ENCODE measurements at places on chromosomes 7 and 10.

GRCh38 chr10:72260239-72260975 is 13.3 kb upstream of the DDIT4 start:
- no peak for DNase-seq

- DNase-seq, result no peak
Observed at GRCh38 chr7:108448584-108449505, 7.4 kb downstream of the NRCAM start.

DNA sequence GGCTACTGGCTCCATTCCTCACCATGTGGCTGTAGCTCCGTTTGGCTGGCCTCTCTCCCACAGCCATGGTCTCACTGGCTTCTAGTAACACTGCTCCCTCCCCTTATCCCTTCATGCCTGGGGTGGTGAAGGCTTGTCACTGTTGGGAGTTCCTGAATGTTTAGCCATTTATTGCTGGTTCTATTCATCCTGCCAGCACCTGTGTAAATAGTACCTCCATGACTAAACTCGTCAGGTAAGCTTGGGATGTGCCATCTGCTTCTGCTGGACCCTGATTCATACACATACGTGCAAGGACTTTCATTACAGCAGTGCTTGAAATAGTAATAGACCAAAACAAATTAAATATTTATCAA is 61.6 kb downstream of the CCDC71L start:
- no peak for DNase-seq

DNA sequence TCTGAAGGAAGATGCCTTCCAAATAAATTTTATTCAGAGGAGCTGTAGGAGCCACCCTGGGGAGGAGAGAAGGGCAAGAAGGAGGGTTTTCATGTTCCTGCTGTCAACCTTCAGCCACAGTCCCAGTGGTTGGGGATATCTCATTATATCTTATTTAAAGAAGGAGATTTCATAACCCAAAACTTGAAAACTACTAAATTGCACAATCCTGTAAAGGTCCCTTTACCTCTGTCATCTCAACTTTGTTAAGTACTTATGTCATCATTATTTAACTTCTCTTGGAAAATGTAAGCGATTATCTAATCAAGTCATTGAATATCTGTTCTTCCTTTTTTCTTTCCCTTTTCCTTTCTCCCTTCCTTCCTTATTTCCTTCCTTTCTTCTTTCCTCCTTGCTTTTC is 794.5 kb upstream of the IGFBP3 start:
- DNase-seq, result no peak

DNA sequence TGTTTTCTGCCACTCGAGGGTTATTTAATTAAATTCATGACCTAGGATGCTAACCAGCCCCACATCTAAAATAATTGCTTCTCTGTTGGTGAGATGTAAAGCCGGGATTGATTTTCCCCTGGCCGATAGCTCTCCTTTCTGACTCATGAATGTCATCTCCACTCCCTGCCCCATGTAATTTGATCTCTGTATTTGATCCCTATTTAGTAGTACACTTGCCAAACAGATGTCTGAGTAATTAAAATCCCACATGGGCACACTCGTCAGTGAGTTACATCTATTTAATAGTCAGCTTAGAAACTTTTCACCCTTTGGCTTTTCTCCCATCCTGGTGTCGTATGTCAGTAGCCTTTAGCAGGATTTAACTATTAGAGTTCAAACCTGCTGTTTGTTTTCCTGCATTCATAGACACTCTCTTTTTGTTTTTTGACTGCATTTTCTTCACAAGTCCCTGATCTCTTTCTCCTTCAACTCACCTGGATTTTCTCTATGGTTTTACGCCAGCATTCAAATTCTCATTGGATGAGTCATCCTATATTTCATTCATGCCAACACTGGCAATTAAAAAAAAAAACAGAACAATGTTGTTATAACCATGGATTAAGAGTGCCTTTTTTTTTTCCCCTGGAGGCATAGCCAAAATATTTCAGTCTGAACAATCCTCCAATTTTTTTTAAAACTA is 82.7 kb downstream of the SPAG6 start:
- no peak for DNase-seq

Measured in D721Med (cell line).